ENCODE measurements at places on chromosomes 11 and 22.

- DNase-seq: no peak
Observed at GRCh38 chr11:111696556-111696955, 69.6 kb downstream of the PPP2R1B start.

DNA sequence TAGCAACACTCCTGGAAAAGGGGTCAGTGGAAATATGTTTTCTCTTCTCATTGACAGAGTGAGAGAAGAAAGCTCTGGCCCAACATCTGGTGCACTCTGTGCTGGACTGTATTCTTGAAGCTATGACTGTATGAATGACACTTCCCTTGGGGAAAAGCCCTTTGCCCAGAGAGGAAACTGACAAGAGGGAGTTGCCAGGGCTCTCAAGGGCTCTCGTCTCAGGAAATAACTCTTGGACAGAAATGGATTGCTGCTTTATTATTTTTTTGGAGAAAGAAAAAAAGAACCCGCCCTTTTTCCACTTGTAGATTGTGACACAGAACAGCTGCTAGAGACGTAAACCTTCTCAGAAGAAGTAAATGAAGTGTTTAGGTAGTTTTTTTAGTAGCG, 11.4 kb downstream of the ETS1 start:
- no peak for DNase-seq

GRCh38 chr22:48251629-48252028, 1489.2 kb downstream of the TBC1D22A start:
- DNase-seq: no peak

GRCh38 chr22:24437741-24438328, 10.4 kb downstream of the ADORA2A start:
- no peak for DNase-seq
